Stimulated activated CD8-positive, alpha-beta memory T cell treated with anti-CD3 and anti-CD28 coated beads, Interleukin-2, amount 100 ng/mL, for 48 hours (primary cell): ENCODE measurements at places on chromosomes 12 and 14.

DNA sequence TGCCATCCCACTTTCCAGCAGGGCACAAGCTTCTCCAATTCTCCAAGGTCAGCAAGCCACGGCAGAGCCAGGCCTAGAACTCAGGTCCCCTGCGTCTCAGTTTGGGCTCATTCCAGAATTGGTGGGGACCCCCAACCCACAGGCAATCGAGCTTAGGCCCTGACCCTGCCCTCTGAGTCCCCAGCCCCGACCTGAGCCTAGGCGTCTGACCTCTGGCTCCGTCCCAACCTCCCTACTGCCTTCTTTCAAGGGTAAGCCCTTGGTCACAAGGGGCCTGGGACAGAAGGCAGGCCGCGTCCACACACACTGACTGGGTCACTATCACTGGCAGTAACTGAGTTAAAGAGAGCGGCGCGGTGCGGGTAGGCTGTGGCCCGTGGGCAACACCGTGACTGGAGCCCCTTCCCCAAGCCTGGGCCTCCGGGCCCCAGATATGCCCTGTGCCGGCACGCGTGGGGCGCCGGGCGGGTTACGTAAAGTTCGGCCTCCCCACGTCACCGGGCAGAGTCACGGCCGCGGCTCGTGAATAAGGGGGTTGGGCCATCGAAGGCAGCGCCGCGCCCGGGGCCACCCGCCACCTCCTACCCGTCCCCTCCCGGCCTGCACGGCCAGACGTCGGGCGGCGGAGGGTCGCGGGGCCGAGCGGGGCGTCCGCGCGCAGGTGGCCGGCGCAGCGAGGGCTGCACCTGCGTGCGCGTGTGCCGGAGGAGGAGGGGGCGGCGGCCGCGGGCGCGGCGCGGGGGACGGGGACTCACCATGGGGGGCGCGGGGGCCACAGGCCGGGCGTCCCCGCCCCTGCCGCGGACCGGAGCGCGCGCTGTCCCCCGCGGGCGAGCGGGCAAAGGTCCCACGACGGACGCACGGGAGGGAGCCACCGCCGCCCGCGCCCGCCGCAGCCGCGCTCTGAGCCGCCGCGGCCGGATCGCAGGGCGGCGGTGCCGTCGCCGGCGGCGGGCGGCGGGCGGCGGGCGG, 516 bp downstream of the ANKRD9 start:
- no peak for DNase-seq

DNA sequence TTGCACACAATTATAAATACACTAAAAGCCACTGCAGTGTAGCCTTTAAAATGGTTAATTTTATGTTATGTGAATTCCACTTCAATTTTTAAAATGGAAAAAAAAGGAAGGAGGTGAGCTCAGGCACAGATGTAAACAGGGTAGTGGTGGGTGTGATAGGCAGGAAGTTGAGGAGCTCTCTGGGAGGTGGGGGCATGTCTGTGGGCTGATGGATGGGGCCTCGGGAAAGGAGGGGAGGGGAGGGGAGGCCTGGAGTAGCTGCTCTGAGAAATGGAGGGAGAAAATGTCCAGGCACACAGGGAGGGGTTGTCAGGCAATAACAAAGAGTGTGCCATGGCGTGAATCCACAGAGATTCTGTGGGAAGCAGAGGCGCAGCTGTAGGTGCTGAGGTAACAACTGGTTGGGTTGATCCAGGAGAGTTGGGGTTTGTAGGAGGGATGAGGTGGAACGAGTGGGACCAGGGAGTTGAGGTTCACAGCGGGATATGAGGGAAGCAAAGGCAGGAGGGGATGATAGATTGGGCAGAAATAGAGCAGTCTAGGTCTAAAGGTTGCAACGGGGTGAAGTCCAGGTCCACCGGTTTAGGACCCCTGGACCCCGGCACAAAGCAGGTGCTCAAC, 57.2 kb downstream of the LTBP2 start:
- DNase-seq, result no peak

- DNase-seq, result peak; percentile 50
Measured at GRCh38 chr12:64610660-64611340, 505 bp downstream of the RASSF3 start.

DNA sequence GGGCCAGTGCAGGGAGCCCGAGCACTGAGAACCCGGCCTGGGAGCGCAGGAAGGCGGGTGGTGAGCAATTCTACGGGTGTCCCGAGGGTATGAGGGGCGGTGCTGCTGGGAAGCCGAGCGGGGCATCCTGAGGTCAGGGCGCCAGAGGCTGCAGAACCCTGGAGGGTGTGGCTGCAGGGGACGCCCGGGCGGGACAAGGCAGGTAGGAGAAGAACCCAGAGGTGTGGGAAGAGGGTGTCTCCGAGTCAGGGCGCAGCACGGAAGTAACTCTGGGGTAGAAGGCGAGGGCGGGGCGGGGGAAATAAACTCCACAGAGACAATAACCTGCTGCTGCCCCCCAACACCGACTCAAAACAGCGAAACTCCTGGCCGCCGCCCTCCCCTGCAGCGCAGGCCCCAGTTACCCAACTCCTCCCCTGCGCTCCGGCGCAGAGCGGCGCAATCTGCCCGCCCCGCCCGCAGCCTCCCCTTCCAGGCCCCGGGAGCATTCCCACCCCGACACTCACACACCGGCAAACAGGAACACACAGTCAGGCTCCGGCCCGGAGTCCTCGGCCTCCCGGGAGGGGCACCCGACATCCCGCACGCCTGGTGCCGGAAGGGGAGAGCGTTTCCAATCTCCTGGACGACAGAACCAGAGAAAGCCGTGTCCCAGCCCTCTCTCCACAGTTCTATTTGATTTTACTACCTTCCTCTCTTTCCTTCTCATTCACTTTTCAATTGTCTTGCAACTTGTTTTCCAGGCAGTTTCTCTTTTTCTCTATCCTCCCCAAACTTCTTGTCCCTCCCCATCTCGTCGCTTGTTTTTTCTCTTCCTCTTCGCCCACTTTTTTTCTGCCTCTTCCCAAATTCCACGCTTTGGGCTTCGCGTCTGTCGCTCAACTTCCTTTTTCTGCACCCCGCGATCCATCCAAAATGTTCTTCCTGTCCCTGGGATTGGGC, 2.4 kb downstream of the HRK start:
- DNase-seq, result no peak

GRCh38 chr14:90406384-90406798, 9.6 kb downstream of the CALM1 start:
- no peak for DNase-seq

DNA sequence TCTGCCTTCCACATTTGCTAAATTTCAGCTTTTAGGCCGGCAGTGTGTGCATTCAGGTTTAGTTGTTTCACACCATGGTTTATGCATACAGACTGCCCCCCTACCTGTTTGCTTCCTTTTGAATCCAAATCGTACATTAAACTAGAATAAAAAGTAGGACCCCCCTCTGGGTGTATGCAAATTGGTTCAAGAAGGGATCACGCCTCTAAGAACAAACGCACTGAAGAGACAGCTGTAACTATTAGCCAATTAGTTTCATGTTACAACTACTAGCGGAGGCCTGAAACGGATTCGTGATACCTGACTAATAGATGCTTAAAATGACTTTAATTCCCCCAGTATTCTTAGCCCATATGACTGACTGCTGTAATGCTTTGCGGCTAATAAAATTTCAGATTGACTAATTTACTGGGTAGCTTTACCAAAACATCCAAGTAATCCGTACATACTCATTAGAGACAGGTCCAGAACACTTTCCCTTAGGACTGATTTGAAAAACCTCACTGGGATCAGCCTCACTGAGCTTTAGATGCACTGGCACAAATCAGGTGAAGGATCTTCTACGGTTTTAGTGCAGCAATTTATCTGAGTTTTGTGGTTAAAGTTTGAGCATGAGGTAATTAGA, 411.8 kb downstream of the NPAS3 start:
- DNase-seq, result no peak

- DNase-seq, result no peak
Measured at GRCh38 chr14:21891921-21892320, 218.3 kb upstream of the OR4E1 start.

DNA sequence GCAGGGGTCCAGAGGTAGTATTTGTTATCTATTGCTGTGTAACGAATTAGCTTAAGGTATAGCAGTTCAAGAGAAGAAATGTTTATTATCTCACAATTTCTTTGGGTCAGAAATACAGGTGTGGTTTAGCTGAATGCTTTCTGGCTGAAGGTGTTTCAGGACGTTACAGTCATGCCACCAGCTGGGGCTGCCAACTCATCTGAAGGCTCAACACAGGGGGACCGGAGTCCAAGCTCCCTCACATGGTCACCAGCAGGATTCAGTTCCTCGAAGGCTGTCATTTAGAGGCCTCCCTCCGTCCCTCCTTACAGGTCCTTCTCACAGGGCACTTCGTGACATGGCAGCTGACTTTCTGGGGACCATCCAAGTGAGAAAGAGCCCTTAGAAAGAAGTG, 37.5 kb upstream of the SINHCAF start:
- DNase-seq, result no peak

GRCh38 chr12:91507754-91508153, 325.1 kb upstream of the DCN start:
- DNase-seq, result no peak

DNA sequence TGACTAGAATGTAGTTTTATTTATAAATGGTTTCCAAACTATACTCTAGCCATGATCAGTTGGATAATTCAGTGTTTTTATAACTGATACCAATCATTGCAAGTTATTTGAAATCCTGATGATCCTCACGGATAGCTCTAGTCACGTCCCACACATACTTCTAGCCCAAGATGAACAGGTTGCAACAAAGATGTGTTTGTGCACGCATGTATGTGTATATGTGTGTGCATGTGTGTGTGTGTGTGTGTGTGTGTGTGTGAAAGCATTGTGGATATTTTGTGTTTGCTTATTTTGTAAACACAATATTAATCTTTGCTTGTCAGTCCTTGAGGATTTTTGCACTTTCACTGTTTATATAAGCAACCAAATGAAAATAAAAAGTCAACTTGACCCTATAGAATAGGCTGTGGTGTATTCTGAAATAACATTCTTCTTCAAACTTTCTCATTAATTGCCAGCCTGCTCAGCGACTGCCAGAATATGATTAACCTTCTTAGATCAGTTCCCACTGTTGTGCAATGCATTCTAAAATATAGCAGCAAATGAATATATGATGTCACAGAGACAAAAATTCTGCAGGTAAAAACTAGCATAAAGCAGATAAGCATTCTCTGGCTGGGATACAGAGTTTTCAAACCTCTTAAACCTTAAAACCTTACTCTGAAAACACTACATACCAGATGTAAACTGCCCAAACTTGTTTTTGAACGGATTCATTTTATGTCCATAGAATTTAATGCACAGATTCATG, 48.8 kb upstream of the HIF1A start:
- DNase-seq, result no peak

GRCh38 chr12:129102233-129102632, 249.0 kb downstream of the GLT1D1 start:
- no peak for DNase-seq

- DNase-seq, result no peak
Measured at GRCh38 chr12:100279159-100279558, 12.2 kb downstream of the SCYL2 start.

DNA sequence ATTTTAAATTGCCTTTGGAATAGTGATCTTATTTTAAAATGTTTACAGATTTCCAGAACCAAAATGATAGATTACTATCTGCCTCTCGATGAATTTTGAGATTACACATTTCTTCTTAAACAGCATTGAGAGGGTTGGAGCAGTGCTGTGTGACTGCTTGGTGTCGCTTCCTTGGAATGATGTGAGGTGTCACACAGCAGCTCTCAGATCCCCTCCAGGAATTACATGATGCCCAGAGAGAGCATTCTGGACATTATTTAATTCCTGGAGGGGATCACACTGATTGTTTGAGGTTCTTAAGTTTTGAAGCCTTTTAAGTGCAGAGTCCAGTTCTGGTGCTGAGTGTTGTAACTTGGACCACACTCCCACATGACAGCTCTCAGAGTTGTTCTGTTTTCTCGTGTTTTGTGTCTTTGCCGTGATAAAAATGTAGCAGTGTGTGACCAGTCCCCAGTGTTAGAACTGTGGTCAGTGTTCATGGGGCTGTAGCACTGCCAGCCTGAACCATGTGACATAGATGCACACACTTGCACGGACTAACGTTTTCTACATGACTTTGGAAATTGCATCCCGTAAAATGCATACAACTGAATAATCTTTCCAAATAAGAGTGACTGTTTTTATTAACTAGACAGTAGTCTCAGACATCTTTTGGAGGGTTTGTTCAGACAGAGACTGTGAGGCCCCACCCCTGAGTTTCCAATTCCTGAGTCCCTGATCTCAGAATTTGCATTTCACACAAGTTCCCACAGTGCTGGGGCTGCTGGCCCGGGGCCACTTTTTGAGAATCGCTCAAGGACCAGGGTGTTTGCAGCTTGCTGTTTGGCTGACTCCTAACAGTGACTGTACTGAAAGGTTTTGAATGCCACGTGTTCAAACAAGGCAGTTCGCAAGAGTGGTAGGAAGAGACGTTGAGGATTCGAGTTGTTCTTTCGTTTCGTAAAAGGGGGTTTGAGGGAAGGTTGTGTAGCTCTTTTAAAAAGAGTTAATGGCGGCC, 26.0 kb downstream of the XRCC3 start:
- no peak for DNase-seq

GRCh38 chr14:45251912-45252311, 1.1 kb downstream of the MIS18BP1 start:
- no peak for DNase-seq

GRCh38 chr14:105622329-105622955, 96.1 kb downstream of the TMEM121 start:
- DNase-seq, result no peak

DNA sequence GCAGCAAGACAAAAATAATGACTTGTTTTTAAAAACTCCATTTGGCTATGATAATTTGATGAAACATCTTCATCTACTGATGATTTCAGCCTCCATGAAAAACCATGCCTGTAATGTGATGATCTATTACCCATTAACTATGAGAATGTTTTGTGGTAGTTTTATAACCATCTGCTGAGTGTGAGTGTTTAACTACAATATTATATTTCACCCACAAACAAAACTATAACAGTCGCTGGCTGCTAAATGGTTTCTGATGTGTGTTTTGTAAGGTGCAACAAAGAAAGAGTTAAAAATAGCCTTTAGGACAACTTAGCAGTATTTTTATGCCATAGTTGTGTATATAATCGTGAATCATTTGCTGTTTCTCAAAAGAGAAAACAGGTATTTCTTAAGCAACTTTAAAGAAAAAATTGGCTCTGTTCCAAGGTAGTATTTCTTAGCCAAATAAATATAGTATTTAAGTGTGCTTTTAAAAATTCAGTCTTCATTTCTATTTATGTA, 4.9 kb downstream of the PTHLH start:
- no peak for DNase-seq

DNA sequence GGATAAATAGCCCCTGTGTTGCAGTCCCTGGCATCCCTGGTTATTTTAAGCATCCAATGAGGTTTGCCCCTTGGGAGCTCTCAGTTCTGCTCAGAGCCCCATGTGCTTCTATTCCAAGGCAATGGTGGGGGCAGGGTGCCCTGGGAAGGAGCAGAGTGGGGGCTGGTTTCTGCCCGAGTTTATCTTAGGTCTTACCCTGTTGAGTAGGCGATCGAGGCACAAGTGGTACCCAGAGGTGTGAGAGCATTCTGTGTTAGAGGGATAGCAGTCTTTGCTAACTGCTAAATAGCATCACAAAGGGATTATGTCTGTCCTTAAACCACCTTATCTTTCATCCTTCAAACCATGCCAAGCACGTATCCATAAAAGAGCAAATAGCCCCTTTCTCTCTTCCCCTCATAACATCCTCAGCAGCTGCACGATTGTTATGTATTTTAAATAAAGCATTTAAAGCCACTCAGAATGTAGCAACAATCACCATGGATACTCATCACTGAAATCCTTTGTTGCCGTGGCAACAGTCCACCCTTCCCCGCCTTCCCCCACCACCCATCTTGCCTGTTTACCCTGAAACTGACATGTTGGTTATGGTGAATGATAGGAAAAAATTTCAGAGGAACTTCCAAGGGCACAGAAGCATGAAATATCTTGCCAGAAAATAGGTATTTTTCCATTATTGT, 139.3 kb downstream of the PTPN11 start:
- DNase-seq, result no peak
